ENCODE measurements at places on chromosomes 1 and 21.

DNA sequence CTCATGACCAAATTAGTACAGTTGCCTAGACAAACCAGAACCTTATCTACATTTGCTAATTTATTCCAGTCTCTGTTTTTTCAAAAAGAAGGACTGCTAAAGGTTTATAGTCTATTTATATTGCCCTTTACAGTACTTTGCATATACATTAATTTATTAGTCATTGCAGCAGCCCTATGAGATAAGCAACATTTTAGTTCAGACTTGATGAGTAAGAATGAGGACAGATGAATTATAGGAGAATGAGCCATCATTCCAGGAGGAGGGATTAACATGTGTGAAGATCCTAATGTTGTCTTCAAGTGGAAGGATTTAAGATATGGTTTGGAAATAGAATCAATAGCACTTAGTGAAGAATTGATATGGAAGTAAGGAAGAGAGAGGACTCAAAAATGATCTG is 152.4 kb downstream of the KCTD3 start:
- H3K4me3 ChIP-seq = no peak overlapping the region
- H3K27me3 ChIP-seq = no peaks in the 10 kb centered on the region
- DNase-seq = no peak

- peak overlapping the region; percentile 46 for H3K4me3 ChIP-seq
- peaks cover 10% of the 10 kb centered on the region for H3K36me3 ChIP-seq
- DNase-seq = no peak
Measured at GRCh38 chr1:168514455-168514854, 29.3 kb downstream of the XCL2 start.

DNA sequence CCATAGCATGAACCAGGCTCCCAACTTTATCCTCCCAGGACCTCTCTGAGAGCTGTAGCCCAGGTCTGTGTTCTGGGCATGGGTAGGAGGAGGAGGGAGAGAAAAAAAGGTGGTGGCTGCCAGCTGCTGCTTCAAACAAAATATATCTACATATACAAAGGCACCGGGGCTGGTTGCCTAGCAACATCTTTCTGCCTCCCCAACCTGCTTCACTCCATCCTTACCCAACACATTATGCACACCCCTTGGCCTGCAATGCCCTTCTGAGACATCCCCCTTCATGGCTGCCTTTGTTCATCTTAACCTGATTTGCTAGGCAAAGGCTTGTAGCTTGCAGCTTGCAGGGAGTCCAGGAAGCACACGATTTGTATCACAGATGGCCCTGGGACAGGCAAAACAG is 27.2 kb upstream of the ATP1A1 start:
- H3K4me3 ChIP-seq = no peak overlapping the region
- H3K4me1 ChIP-seq = peaks cover 3% of the 10 kb centered on the region
- no peaks in the 10 kb centered on the region for H3K36me3 ChIP-seq
- no peak for DNase-seq
- no peaks in the 10 kb centered on the region for H3K27me3 ChIP-seq

- H3K4me1 ChIP-seq = peaks cover 5% of the 10 kb centered on the region
- peak; percentile 50 for DNase-seq
- peak within 1 kb of the TSS; percentile 69 for H3K4me3 ChIP-seq
- no peak within 1 kb of the TSS for H3K27ac ChIP-seq
- H3K27me3 ChIP-seq = peaks cover 59% of the 10 kb centered on the region
Measured at GRCh38 chr1:1435106-1435903, at the start of gene VWA1. Gene VWA1, plus strand, starts transcription at chr1:1435690. Its CDS starts 59 bp downstream, at chr1:1435749.

GRCh38 chr1:101455166-101455565 is 218.3 kb downstream of the S1PR1 start:
- no peak overlapping the region for H3K4me3 ChIP-seq
- DNase-seq = no peak
- H3K4me1 ChIP-seq = peaks cover 11% of the 10 kb centered on the region
- H3K36me3 ChIP-seq = no peaks in the 10 kb centered on the region
- no peak overlapping the region for H3K27ac ChIP-seq

GRCh38 chr1:26949266-26949925 is 10.9 kb downstream of the KDF1 start:
- no peak overlapping the region for H3K4me3 ChIP-seq
- peaks cover 18% of the 10 kb centered on the region for H3K36me3 ChIP-seq
- H3K4me1 ChIP-seq = no peaks in the 10 kb centered on the region
- no peaks in the 10 kb centered on the region for H3K27me3 ChIP-seq

GRCh38 chr1:184005506-184005905 is 32.0 kb downstream of the COLGALT2 start:
- H3K36me3 ChIP-seq = no peaks in the 10 kb centered on the region
- DNase-seq = no peak
- no peak overlapping the region for H3K4me3 ChIP-seq

GRCh38 chr1:113758631-113759332 is 504 bp downstream of the PHTF1 start:
- H3K27ac ChIP-seq = peak overlapping the region; percentile 96
- H3K4me1 ChIP-seq = peaks cover 10% of the 10 kb centered on the region
- peak overlapping the region; percentile 89 for H3K4me3 ChIP-seq
- no peaks in the 10 kb centered on the region for H3K27me3 ChIP-seq
- H3K36me3 ChIP-seq = peaks cover 39% of the 10 kb centered on the region

DNA sequence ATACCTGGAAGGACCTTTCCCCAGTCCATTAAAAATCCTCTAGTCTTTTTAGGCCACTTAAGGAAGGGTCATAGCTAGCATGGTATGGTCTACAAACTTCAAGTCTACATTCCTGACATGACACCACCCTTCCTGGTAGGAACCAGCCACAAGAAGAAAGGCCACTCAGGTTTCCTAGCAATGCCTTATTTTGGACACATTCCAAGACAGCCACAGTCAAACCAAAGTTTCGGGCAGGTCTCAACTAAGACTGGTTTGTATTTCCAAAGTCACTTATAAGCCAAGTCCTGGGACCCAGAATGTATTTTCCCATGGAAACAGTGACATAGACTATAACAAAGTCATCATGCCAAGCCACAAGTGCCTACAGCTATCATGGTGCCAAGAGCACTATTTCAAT is 50.6 kb upstream of the SLC44A3 start:
- H3K4me3 ChIP-seq = no peak overlapping the region
- DNase-seq = no peak
- H3K4me1 ChIP-seq = no peaks in the 10 kb centered on the region
- no peak overlapping the region for H3K27ac ChIP-seq
- H3K36me3 ChIP-seq = no peaks in the 10 kb centered on the region
- H3K27me3 ChIP-seq = peaks cover 12% of the 10 kb centered on the region

- no peaks in the 10 kb centered on the region for H3K4me1 ChIP-seq
- no peak overlapping the region for H3K4me3 ChIP-seq
- H3K27ac ChIP-seq = no peak overlapping the region
- no peaks in the 10 kb centered on the region for H3K36me3 ChIP-seq
- no peak for DNase-seq
- H3K27me3 ChIP-seq = no peaks in the 10 kb centered on the region
Measured at GRCh38 chr1:25599969-25600610, 16.5 kb upstream of the MAN1C1 start.

DNA sequence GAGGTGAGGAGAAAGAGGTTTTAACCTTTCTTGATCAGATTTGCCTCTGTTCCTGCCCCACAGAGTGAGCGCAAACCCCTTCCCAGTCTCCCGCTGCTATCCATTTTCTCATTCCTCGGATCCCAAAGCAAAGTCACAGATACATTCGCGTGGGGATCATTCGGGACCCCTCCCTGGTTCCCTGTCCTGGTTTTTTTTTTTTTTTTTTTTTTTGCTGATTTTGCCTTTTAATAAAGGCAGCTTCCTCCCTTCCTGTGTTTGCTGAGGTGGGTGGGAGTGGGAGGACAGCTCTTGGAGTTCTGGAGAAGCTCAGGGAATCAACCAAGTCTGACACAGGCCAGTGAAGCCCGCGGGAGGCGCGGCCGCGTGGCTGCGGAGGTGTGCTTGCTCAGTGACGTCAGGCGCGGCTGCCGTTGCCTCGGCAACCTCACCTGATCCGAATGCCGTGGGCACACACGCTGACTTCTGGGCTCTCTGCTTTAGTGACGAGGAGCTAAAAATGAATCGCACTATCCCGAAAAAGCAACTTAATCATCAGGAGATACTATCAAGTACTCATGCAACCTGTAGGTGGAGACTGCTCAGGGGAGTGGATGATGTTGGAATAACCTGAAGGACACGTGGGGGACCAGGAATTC is 106.4 kb downstream of the TBX19 start:
- H3K4me1 ChIP-seq = peaks cover 36% of the 10 kb centered on the region
- DNase-seq = peak; percentile 74
- H3K27me3 ChIP-seq = no peaks in the 10 kb centered on the region
- H3K27ac ChIP-seq = peak overlapping the region; percentile 96
- peak overlapping the region; percentile 74 for H3K4me3 ChIP-seq

DNA sequence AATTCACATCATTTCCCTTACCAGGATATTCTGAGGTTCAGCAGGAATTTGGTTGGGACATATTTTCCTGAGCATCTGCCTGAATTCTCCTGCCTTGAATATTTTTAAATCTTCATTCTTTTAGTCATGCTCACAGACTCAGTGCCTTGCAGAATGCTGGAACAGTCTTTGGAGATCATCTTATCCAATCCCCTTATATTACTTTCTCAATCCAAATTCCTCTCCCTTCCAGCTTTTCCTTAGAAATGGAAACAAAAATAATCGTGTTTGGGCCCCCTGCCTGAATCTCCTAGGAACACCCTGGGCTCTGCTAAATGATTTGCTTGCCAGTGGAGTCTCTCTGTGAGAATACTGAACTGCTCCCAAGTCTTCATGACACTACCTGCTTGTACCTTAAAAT is 38.4 kb downstream of the LHX8 start:
- H3K4me3 ChIP-seq = no peak overlapping the region
- H3K27ac ChIP-seq = no peak overlapping the region
- no peaks in the 10 kb centered on the region for H3K4me1 ChIP-seq
- DNase-seq = no peak
- no peaks in the 10 kb centered on the region for H3K36me3 ChIP-seq

DNA sequence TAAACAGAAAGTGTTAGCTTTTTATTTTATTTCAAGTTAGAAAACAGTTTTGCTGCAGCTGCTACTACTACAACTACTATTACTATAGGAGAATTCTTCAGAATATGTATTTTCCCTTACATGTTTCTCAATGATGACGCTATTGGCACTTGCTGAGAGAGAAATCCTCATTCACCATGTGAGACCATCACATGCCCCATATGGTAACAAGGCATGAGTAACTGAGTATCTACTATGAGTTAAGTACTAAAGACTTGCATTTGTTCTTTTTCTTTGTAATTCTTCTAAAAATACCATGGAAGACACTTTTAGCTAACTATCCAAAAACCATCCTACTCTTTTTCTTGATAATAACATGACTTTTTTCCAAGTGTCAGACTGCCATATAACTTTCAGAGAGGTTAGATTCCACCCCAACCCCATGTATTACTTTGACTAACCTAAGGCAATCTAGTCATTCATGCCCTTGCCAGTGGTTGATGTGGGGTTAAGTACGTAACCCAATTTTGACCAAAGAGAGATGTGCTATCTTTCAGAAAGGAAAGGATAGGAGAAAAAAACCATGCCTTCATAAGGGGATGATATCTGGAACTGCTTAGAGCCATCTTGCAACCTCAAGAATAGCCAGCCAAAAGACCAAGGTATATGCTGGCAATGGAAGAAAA is 42.9 kb downstream of the COP1 start:
- no peak overlapping the region for H3K27ac ChIP-seq
- peaks cover 33% of the 10 kb centered on the region for H3K36me3 ChIP-seq
- peaks cover 18% of the 10 kb centered on the region for H3K4me1 ChIP-seq
- DNase-seq = no peak
- no peaks in the 10 kb centered on the region for H3K27me3 ChIP-seq

DNA sequence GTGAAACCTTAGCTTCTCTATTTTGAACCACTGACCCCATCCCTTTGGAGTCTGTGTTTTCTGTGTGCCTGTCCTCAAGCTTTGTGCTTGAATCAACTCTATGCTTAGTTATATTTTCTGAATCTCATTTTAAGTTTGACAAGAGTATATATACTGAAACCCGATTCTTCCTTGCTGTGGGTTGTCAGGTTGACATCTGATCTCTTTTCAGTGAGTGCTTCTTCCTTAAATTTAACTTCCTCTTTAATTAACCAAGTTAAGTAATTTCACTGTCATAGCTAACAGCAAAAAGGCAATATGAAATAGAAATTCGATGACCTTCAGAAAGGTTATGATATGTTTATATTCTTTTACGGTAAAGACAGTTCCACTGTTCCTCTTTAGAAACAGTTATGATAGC is 69.4 kb downstream of the C1orf21 start:
- no peaks in the 10 kb centered on the region for H3K36me3 ChIP-seq
- no peak overlapping the region for H3K27ac ChIP-seq
- peaks cover 12% of the 10 kb centered on the region for H3K4me1 ChIP-seq
- H3K4me3 ChIP-seq = no peak overlapping the region
- H3K27me3 ChIP-seq = no peaks in the 10 kb centered on the region

GRCh38 chr1:99269321-99269720 is 5.0 kb downstream of the PLPPR4 start:
- H3K27me3 ChIP-seq = peaks cover 13% of the 10 kb centered on the region
- H3K27ac ChIP-seq = no peak overlapping the region
- peaks cover 2% of the 10 kb centered on the region for H3K4me1 ChIP-seq
- H3K4me3 ChIP-seq = no peak overlapping the region
- H3K36me3 ChIP-seq = no peaks in the 10 kb centered on the region
- no peak for DNase-seq

- no peaks in the 10 kb centered on the region for H3K36me3 ChIP-seq
- no peak overlapping the region for H3K4me3 ChIP-seq
- DNase-seq = no peak
- peaks cover 38% of the 10 kb centered on the region for H3K27me3 ChIP-seq
Measured at GRCh38 chr1:7299329-7299799, 471.7 kb upstream of the VAMP3 start.

DNA sequence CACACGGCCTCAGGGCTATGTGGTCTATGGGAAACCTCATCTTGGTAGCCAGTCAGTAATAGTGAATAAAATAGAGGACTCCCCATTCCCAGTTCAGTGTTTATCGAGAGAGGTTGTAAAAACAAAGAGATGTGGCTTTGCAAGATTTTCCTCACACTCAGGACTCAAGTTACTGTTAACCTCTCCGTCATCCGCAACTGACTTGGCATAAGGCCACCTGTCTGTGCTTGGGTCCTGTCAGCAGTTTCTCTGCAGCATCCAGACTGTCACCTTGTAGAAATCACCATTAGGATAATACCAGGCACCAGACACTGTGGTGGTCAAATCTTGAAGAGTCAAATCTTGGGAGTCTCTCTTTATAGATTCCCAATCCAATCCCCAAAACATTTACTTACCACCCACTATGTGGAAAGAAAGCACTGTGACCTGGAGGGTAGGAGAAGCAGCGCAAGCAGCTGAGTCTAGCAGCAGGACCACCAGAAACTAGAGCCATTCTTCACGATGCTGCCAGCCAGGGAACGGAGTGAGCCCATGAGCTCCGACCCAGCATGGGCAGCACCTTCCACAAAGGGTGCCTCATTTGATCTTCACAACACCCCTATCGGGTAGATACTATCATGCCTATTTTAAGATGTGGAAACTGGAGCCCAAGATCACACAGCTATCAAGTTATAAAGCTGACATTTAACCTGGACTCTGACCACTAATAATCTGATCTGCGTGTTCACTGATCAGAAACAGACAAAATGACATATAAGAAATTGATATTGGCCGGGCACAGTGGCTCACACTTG is 5.6 kb upstream of the GPR25 start:
- no peaks in the 10 kb centered on the region for H3K27me3 ChIP-seq
- peak overlapping the region; percentile 41 for H3K4me3 ChIP-seq
- no peak for DNase-seq
- peaks cover 49% of the 10 kb centered on the region for H3K4me1 ChIP-seq
